T follicular helper cell (primary cell): ENCODE measurements at places on chromosomes 1 and 21.
A peak's percentile ranks its signal among the peaks of the same experiment; 100 is the strongest.

DNA sequence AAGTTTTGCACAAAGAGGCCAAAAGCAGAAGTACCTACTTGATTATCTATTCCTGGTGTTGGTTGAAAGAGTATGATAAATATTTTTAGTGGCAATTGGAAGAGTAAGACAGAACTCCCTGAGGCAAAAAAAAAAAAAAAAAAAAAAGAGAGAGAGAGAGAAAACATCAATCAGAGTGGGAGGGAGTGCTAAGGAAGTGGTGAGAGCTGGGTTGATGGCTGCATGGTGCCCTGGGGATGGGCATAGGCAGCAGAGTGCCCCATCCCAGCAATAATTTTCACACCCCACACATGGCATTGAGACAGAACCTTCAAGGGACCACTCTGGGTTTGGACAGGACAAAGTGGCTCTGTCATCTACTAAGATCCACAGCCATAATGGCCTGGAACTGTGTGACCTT is 59.4 kb upstream of the FAM20B start:
- DNase-seq: no peak

DNA sequence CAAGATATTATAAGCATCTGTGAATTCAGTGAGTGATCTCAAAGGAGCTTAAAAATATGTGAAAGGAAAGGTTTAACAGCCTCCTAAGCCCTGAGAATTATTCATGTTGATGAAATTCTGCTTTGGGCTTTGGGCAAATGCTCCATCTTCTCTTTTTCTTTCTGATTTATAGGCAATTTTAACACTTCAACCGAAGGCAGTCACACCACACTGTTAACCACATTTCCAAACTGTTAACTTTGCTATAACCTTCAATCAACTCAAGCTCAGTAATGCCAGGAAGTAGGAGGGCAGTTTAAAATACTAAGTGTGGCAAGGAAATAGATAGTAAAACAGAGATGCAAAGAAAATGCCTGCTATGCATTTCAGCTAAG is 54.4 kb upstream of the NEK7 start:
- DNase-seq: no peak

DNA sequence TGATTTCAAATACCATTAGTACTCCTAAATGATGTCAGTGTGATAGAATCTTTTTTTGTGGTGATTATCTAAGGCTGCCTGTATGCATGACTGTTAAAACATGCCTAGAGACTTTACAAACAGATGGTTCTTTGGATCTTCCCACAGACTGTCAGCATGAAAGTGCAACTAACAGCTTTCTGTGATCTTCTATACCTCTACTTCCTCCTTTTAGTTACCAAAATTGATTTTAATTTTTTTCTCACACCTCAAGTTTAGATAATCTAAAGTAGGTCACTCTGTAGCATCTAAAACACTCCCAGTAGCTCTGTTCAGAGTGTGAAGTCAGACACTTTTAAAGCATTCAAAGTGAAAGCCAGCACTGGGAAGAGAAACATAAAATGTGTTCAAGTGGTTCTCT is 534.5 kb downstream of the PTPRC start:
- DNase-seq: no peak

- DNase-seq: no peak
Observed at GRCh38 chr1:192936313-192937018, 122.7 kb downstream of the UCHL5 start.

DNA sequence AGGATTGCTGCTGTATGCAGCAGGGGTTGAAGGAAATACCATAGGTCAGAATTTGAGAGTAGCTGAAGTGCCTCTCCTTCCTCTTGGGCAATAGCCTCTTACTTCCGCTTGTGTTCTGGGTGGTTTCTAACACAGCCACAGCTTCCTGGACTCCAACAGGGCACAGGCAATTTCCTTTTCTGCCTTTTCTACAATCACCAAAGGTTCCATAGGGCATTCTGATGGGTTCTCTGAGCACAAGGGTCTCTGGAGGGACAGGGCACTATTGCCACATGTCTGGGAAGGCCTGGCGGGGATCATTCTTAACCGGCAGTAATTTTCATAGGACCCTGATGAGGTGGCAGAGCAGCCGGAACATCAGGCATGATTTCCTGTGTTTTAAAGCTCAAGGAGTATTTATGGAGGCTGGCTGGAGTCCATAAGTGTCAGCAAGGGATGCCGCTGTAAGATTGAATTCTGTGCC is 5.5 kb upstream of the AGTRAP start:
- no peak for DNase-seq

DNA sequence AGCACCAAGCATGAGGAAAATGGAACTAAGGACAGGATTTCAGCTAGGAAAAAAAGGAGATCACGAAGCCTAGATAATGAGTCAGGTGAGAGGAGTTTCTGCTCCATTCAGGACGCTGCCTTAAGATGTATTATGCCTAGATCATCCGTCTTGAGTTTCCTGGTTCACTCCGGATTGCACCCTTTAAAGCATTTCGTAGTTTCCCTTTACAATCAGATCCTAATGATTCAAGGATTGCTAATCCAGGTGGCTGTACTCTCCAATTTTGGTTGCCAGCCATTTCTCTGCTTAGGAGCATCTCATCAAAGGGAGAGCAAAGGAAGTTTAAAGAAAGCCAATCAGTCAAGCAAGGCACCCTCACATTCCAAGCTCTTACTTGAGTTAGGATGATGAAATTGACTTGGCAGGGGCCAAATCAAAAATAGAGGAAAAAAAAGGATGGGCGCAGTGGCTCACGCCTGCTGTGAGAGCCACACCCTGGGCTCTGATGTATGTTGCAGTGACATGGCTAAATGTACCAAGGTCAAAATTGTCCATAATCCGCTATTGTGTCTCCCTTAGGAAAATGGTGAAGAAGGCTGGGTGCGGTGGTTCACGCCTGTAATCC is 156.9 kb upstream of the SOD1 start:
- no peak for DNase-seq

DNA sequence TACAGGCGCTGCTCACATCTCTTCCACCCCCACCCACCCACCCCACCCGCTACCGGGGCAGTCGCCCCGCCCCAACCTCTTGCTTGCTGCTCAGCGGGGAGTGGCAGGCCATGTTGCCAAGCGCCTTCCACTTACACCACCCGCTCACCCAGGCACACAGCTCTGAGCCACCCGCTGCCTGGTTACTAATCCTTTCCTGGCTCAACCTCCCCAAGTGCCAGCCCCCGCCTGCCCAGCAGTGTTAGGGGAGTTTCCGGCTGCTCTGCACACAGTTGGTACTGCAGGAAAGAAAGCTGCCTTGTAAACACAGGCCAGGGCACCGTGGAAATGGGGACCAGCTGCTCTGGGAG is 56.2 kb downstream of the LACTBL1 start:
- no peak for DNase-seq

- DNase-seq: no peak
Observed at GRCh38 chr1:197862221-197862620, 40.2 kb upstream of the C1orf53 start.

- DNase-seq: no peak
Observed at GRCh38 chr1:58755468-58755872, 28.4 kb downstream of the JUN start.

GRCh38 chr1:170593173-170594011 is 61.4 kb downstream of the GORAB start:
- DNase-seq: no peak

GRCh38 chr1:220521778-220522177 is 6.2 kb upstream of the MARK1 start:
- no peak for DNase-seq

DNA sequence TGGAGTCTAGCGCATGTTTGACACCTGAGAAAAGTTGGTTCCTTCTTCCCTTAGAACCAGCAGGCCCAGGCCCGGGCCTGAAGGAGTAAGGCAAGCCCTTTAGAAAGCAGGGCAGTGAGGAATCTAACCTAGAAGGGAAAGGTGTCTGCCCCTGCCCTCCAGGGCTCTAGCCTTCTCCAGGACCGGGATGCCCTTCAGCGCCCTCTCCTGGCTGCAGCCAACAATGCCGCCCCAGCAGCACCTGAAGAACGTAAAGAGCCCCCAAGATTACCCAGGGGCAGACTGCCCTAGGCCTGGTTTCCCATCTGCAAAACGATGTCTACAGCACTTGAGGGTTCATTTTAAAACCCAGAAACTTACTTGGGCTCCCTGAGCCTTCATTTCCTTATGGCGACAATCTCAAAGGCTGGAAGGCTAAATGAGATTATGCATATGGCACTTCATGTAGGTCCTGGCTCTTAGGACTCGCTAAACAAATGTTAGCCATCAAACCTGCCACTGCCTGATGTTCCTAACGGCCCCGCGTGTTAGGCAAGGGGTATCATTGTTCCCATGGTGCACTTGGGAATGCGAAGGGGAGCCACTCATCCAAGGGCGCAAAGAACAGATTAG is 106.7 kb upstream of the KLHDC7A start:
- DNase-seq: no peak

GRCh38 chr1:151728151-151729054 is 7.1 kb downstream of the RIIAD1 start:
- no peak for DNase-seq

DNA sequence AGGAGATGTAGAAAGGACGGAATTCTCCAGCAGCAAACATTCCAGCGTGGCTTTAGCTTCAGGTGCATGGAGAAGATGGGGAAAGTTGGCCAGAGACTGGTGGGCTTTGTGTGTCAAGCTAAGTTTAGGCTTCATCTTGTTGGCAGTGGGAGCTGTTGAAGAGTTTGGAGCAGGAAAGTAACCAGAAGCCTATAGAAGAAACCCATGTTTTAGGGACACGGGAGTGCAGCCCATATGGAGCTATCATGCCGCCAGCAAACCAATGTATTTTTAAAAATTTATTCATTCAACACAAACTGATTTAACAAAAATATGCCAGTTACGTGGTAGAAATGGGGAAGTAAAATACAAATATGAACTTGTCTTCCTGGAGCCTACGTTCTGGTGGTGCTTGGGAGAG is 53.7 kb downstream of the ACTL8 start:
- DNase-seq: no peak

DNA sequence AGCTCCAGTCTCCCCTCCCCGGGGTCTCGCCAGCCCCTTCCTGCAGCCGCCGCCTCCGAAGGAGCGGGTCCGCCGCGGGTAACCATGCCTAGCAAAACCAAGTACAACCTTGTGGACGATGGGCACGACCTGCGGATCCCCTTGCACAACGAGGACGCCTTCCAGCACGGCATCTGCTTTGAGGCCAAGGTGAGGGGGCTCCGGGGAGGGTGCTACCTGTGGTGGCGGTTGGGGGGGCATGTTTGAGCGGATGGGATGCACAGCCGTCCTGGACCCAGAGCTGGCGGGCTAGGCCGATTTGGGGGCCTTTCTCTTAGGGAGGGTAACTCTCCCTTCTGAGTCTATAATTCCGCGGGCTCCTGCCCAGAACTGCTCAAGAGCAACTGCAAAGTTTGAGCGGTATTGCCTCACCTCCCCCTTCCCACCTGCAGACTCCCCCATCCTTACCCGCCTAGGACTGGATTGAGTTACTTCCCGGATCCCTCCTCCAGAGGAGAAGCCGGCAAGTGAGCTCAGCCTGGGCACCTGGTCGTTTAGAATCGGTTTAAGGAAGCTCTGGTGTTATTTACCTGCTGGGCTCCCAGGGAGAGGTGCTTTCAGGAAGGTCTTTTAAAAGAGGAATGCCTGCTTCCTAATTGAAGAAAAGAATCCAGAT is 730 bp downstream of the NOS1AP start:
- DNase-seq: no peak

GRCh38 chr1:91523482-91523881 is 22.8 kb downstream of the CDC7 start:
- DNase-seq: no peak

GRCh38 chr21:25569084-25569483 is 38.2 kb downstream of the MRPL39 start:
- DNase-seq: no peak

DNA sequence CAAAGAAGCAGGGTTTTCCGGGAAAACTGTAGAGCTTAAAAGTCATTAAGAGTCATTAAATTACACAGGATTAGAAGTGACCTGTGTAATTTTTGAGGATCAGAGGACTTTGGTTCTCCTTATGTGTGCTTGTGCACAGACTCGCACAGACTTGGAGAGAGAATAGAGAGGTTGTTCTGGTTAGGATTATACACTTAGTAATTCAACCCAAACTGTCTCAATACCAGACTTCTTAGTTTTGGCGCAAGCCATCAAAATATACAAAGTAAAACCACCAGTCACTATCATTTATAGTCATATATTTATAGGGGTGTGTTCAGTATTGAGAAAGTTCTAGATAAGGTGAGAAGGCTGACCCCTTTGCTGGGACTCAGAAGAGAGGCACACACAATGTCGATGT is 112.3 kb downstream of the HLX start:
- DNase-seq: no peak

DNA sequence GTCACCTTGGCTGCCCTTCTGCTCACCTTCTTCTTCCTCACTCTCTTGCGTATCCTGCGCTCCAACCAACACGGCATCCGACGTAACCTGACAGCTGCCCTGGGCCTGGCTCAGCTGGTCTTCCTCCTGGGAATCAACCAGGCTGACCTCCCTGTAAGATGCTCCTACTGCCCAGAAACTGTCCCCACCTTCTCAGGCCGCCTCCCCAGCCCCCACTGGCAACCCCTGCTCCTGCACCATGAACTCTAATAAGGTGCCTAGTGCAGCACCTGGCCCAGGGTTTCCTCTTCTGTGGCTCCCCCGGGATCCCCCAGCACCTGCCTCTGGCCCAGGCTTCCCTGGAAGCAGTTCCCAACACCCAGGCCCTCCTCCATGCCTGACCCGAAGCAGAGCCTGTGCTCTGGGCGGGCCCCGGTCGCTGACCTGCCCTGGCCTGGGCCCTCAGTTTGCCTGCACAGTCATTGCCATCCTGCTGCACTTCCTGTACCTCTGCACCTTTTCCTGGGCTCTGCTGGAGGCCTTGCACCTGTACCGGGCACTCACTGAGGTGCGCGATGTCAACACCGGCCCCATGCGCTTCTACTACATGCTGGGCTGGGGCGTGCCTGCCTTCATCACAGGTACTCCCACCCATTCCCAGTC is 12.8 kb downstream of the PSRC1 start:
- DNase-seq: no peak

- DNase-seq: no peak
Observed at GRCh38 chr21:22754746-22755145, 1756.5 kb downstream of the NCAM2 start.

GRCh38 chr1:228370439-228370940 is 36.1 kb downstream of the TRIM11 start:
- DNase-seq: no peak

- no peak for DNase-seq
Observed at GRCh38 chr1:26976621-26977510, 16.6 kb upstream of the KDF1 start.

GRCh38 chr1:206699626-206700025 is 14.9 kb downstream of the MAPKAPK2 start:
- DNase-seq: no peak

- peak; percentile 81 for DNase-seq
Observed at GRCh38 chr1:21294266-21294989, 4.2 kb upstream of the ECE1 start.

GRCh38 chr1:48611841-48612240 is 139.8 kb upstream of the SPATA6 start:
- no peak for DNase-seq

DNA sequence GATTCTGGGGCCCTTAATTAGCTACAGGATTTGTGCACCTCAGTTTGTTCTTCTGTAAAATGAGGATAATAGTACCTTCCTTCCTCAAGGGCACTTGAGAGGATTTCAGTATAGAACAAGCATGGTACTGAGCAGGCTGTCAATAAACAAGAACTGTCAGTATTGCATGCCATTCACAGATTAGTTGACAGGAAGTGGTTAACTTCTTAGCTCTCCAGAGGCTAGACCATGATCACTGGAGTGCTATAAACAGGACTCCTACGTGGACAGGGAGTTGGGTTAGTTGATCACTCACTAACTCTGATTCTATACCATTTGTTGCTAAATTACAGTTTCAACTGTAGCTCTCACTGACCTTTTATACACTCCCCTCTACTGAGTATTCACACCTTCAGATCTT is 126.2 kb upstream of the DAB1 start:
- DNase-seq: no peak

GRCh38 chr1:30685796-30686165 is 37.6 kb downstream of the MATN1 start:
- no peak for DNase-seq
